Fibroblast of skin of right biceps (primary cell): ENCODE measurements at places on chromosomes 13 and 19.
A peak's percentile ranks its signal among the peaks of the same experiment; 100 is the strongest.

GRCh38 chr13:43019811-43020210, 3.6 kb upstream of the DNAJC15 start:
- peak; percentile 35 for DNase-seq

DNA sequence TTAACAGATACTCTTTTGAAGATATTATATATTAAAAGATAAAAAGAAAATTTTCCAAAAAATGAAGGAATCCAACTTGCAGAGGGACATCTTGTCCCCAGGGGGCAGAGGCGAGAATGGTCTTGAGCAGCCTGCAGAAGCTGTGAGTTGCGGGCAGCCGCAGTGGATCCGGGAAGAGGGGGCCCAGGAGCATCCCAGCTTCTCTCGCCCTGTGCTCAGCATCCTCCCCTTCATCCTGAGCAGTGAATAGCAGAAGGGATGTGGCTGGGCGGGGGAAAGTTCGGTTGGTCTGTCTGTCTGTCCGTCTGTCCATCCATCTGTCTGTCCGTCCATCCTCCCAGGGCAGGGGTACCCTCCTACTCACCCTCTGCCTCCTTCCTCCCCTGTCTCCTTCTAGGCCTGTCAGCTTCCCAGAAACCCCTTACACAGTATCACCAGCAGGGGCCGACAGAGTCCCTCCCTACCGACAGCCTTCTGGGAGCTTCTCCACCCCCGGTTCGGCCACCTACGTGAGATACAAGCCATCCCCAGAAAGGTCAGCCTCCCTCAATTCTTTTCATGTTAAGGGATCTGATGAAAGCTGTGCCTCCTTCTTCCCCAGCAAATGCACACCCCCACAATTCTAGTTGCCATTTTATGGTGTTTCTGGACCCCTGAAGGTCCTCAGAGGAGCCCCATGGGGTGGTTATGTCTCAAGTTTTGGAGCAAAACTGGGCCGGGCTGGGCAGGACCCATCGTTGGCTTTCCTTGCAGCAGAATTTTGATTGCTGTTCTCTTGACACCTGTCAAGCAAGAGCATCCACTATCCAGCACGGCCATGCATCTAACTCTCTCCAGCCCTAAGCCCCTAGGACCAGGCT, 81.6 kb downstream of the DPF1 start:
- peak; percentile 55 for DNase-seq

- DNase-seq, result peak; percentile 49
Measured at GRCh38 chr13:46039411-46040182, 12.9 kb downstream of the ZC3H13 start.

DNA sequence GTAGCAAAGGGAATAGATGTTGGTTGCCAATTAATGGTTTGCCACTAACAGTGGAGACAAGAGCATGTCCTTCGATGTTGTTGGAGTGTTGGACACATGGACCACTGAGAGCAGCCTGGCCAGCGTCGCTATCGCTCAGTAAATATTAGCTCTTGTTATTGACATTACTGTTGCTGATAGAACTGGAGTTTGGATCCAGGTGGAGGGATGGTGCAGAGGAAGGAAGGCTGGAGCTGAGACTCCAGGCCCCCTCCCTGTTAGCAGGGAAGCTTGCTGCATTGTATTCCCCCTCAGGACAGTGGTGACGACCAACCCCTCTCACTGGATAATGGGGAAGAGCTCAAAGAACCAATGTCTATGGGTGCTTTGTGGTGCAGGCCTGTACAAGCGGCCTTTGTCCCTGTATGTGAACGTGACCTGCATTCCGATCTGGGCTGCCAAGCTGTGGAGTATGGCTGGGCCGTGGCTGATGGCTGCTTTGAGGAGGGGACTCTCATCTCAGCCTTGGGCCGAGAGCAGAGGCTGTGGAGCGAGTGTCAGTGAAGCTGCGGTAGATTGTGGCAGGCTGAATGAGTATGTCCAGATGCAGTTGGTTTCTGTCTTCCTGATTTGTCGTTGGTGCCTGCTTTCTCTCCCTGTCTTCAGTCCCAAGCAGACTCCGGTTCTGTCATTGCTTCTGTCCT, 7.0 kb downstream of the CLASRP start:
- no peak for DNase-seq

DNA sequence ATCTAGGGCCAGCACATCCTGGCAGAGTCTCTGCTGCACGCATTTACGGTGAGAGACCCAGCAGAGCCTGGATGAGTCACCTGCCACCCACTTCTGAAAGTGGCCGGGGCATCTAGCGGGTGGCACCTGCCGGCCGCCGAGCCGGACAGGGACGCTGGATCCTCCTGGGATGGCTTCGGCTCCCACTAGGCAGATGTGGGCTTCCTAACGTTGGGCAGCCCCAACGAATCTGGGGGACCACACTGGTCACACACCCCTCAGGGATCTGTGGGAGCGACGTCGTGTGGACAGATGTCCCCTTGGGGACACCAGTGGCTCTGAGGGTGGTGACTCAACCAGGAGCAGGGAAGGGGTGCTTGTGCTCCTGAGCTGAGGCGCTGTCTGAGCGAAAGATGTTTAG, 32.2 kb downstream of the TMEM255B start:
- no peak for DNase-seq

DNA sequence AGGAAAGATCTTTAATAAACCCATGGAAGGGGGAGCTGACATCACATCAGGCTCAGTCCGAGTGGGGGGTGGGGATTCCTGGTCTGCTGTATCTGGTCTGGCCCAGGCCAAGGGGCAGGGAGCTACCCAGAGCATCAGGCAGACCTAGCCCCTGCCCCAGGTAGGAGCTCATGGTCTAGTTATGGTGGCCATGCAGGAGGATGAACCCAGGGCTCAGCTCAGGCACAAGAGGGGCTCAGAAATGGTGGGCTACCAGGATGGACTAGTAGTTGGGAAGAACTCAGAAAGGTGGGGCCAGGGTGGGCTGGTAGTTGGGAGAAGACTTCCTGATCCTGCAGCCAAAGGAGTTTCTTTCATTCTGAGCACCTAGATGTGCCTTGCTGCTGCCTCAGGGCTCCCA, 14.3 kb downstream of the VSTM2B start:
- DNase-seq, result no peak

GRCh38 chr13:100300243-100300642, 211.3 kb downstream of the PCCA start:
- DNase-seq, result no peak

GRCh38 chr13:59176775-59177174, 987.0 kb downstream of the DIAPH3 start:
- peak; percentile 5 for DNase-seq

DNA sequence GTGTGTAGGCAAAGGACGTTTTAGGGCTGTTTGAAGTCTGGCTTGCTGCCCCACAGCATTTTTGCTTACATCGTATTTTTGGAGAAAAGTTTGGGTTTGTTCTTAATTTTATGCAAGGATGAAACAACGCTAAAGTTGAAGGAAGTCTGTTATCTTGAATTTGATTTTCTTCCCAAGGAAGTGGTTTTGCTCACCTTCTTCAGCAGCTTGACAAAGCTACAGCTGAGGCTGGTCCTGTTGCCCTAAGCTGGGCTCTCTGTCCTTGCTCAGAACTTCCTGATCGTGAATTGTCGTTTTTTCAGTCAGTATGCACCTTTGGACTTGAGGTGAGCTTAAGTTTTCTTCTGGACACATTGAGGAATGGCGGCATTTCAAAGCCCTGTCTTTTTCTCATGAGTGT, 62.1 kb upstream of the GSX1 start:
- DNase-seq, result no peak

DNA sequence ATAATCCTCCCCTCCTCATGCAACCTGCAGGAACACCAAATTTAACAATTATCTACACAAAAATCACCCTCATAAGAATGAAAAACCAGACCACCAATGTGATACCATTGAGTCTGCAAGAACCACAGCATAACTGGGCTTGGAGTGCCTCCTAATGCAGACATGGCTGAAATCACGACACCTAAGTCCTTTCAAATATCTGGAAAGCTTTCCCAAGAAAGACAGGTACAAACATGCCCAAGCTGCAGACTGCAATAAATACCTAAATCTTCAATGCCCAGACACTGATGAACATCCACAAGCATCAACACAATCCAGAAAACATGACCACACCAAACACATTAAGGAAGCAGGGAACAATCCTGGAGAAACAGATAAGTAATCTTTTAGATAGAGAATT, 417.1 kb downstream of the LMO7 start:
- no peak for DNase-seq

- no peak for DNase-seq
Measured at GRCh38 chr13:42649141-42649540, 75.2 kb downstream of the TNFSF11 start.

DNA sequence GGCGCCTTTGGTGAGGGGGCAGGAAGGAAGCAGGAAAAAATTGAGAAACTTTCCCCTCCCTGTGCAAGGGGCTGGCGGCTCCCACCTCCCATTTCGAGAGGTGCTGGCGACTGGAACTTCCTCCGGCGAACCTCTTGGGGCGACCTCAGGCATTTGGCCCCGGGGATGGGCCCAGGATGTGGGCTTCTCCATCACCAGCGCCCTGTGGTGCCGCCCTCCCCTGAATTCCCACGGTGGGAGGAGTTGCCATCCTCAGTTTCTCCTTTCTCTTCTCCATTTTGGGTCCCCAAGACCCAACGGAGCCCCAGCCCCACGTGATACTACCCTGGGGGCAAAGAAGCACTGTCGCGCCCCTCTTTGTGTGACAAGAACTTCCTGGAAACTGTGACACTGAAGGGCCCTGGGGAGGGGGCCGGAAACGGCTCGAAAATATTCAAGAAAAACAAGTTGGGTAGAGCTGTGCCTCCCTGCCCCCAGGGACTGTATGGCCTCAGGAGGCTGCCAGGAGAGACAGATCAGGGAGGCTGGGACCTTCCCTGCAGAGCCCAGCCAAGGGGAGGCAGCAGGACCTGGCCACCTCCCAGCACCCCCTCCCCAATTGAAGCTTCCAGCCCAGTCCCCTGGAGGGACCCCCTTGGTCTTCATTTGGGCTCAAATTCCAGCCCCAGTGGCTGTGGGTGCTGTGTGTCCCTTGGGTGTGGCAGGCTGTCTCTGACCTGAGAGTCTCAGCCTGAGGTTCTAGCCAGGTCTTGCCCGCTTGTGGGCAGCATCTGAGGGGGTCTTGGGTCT, 16.2 kb upstream of the AP1M2 start:
- DNase-seq, result peak; percentile 25

GRCh38 chr19:3055741-3056416, 6.4 kb downstream of the TLE5 start:
- no peak for DNase-seq

- no peak for DNase-seq
Measured at GRCh38 chr19:34403784-34404108, 453 bp upstream of the PDCD2L start.

DNA sequence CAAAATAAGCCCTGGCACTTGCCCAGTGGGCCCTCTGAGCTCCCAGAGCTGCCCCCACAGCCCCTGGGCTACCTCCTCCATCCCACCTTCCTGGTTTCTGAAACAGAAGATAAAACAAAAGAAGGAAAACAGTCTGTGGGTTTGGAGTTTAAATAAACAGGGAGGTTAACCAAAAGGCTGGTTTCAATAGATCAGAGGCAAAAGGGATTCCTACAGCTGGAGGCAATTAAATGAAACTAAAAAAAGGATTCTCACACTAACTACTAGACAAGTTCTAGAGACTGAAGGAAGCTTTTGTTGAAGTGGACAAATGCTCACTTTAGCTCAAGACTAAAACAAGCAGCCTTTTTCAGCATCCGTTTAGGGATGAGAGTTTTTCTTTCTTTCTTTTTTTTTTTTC, 569.8 kb downstream of the FGF9 start:
- no peak for DNase-seq

- peak; percentile 12 for DNase-seq
Measured at GRCh38 chr19:29943615-29944014, 1.6 kb downstream of the URI1 start.

DNA sequence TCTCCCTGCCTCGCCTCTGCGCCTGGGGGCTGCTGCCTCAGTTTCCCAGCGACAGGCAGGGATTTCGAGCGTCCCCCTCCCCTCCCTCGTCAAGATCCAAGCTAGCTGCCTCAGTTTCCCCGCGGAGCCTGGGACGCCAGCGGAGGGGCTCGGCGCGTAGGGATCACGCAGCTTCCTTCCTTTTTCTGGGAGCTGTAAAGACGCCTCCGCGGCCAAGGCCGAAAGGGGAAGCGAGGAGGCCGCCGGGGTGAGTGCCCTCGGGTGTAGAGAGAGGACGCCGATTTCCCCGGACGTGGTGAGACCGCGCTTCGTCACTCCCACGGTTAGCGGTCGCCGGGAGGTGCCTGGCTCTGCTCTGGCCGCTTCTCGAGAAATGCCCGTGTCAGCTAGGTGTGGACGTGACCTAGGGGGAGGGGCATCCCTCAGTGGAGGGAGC, 722 bp upstream of the ICAM1 start:
- DNase-seq, result no peak

- DNase-seq, result peak; percentile 91
Measured at GRCh38 chr19:47315125-47315821, 5.6 kb downstream of the C5AR1 start.

GRCh38 chr19:45403781-45404556, 900 bp downstream of the PPP1R13L start:
- peak; percentile 57 for DNase-seq

- peak; percentile 66 for DNase-seq
Measured at GRCh38 chr19:4120559-4121272, 3.2 kb downstream of the MAP2K2 start.

- DNase-seq, result no peak
Measured at GRCh38 chr13:109110159-109110558, 480.7 kb downstream of the MYO16 start.

GRCh38 chr19:35098413-35099049, 17.1 kb upstream of the FXYD3 start:
- DNase-seq, result no peak

GRCh38 chr13:40096357-40096901, 441.0 kb downstream of the COG6 start:
- DNase-seq, result no peak

DNA sequence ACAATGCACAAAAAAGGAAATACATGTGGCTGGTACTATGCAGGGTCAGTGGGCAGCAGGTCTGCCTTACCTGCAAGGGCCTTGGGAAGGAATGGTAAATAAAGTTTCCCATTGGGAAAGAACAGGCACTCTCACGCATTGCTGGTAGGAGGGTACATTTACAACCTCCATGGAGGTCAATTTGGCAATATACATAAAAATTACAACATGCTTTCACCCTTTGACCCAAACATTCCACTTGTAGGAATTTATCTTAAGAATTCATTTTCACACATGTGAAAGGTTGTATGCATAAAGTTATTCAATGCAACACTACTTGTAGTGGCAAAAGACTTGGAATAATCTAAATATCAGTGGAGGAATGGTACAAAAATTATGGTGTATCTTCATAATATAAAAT, 216.4 kb downstream of the DLEU7 start:
- DNase-seq, result no peak

DNA sequence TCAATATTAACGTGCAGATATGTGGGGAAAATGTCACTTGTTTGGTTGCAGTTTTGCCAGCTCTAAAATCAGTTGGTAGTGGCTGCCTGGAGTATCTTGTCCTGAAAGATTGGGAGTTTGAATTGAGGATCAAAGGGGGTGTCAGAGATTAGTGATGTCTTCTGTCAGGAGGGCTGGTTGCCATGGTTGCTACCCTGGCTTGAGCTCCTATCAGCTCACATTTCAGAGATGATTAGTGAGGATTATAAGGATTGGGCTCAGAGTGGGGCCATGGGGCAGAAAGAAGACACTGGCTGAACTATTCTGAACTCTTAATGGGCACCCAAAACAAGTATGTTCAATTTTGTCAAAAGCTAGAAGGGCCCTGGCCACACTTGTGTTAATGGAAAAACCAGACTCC, 95.5 kb upstream of the RNF113B start:
- DNase-seq, result no peak
